Endothelial cell of umbilical vein (primary cell): ENCODE measurements at places on chromosomes 2 and 18.

GRCh38 chr2:177537636-177538035, 145.1 kb downstream of the AGPS start:
- DNase-seq = no peak

- no peak for DNase-seq
These were observed 237.5 kb downstream of the NOL4 start for GRCh38 chr18:33987206-33987605.

- no peak for DNase-seq
These were observed 247.5 kb downstream of the NBAS start for GRCh38 chr2:15313657-15314056.

GRCh38 chr2:65465124-65465523, 32.7 kb upstream of the SPRED2 start:
- DNase-seq = no peak

DNA sequence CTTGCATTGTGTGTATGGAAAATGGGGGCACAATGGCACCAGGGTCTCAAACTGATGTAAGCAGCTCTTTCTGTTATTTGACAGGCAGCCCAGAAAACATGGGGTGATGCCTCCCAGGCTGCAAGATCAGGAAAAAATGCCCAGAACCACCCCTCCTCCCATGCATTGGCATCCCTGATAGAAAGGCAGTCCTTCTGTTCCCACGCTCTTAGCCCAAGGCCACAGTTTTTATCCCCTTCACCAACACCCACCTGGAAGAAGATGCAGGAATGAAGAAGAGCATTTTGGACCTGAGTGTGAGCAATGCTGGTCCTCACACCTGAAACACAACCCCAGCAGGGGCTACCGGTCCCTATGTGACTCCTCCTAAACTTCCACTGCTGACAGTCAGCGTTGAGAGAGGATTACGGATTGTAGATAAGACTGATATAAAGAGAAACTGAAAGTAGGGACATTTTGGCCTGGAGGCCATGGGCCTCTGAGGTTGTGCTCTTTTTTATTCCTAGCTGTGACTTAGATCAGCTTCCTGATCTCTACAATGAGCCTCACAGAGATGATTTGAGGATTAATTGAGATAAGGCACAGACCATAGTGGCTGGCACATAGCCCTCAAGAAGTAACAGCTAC, 386.0 kb upstream of the ATP5MC3 start:
- no peak for DNase-seq

DNA sequence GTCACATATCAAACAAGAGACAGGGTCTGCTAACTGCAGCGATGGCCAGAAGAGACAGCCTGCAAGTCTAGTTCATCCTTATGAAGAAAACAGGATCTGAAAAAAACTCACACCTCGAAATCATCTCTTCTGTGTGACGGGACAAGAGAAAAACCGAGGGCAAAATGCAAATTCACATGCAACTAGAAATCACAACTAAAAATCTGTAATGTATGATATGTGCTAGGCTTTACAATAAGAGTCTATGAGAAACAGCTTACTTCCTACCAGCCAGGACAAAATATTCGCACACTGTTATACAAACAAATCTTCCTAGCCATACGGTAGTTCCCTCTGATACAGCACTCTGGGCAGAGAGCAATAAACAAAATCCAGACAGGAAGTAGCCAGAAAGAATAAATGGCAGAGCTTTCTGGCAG, 48.8 kb downstream of the ANKRD44 start:
- DNase-seq = peak; percentile 32

GRCh38 chr18:41266616-41267015, 688.4 kb upstream of the PIK3C3 start:
- no peak for DNase-seq

GRCh38 chr2:159904127-159904958, 106.3 kb upstream of the CD302 start:
- peak; percentile 22 for DNase-seq
